Smooth muscle cell of trachea (primary cell): ENCODE measurements at places on chromosomes 5 and 9. TPM values are rescaled to one million over a fixed set of nuclear protein-coding genes. Genes with fewer than 3 reads are reported as not detected.

AFAP1L1 gene
- 5.1 TPM in 2 replicates for total RNA-seq

SLC6A3 gene
- total RNA-seq: under 0.01 TPM in 1 of 2 replicates, not detected in the other

EEIG1 gene
- 12.9 and 15.4 TPM in 2 replicates for total RNA-seq

ZFP2 gene
- 1.6 and 1.8 TPM in 2 replicates for total RNA-seq

KIAA1958 gene
- 1.3 and 1.5 TPM in 2 replicates for total RNA-seq

OSMR gene
- 73.0 and 74.9 TPM in 2 replicates for total RNA-seq

AQP3 gene
- total RNA-seq: 2.6 and 21.2 TPM in 2 replicates

DMRT2 gene
- total RNA-seq: 0.17 TPM in 1 of 2 replicates, not detected in the other

DNAI1 gene
- under 0.01 and 0.58 TPM in 2 replicates for total RNA-seq

PHAX gene
- total RNA-seq: 45.7 and 61.5 TPM in 2 replicates

AJM1 gene
- 1.6 and 2.2 TPM in 2 replicates for total RNA-seq

GRM6 gene
- not detected in 2 replicates for total RNA-seq

DTWD2 gene
- 4.1 and 5.8 TPM in 2 replicates for total RNA-seq

C5orf46 gene
- total RNA-seq: 0.58 TPM in 1 of 2 replicates, not detected in the other

GLRA1 gene
- total RNA-seq: not detected in 2 replicates

SREK1 gene
- 55.9 and 80.3 TPM in 2 replicates for total RNA-seq

INSL4 gene
- not detected in 2 replicates for total RNA-seq

CCNO gene
- 0.17 TPM in 1 of 2 replicates, not detected in the other for total RNA-seq

CSF1R gene
- under 0.01 and 0.17 TPM in 2 replicates for total RNA-seq

OR1J2 gene
- not detected in 2 replicates for total RNA-seq

FER gene
- 25.0 and 40.4 TPM in 2 replicates for total RNA-seq

MOB3B gene
- 0.15 and 0.17 TPM in 2 replicates for total RNA-seq

DAB2IP gene
- 6.7 and 22.2 TPM in 2 replicates for total RNA-seq

NSUN2 gene
- 40.9 and 49.5 TPM in 2 replicates for total RNA-seq

TRIM36 gene
- total RNA-seq: 0.29 and 0.33 TPM in 2 replicates

PTGER4 gene
- 10.3 and 23.3 TPM in 2 replicates for total RNA-seq

TAF11L5 gene
- total RNA-seq: not detected in 2 replicates

STC2 gene
- total RNA-seq: 113 and 464 TPM in 2 replicates

OBP2B gene
- not detected in 2 replicates for total RNA-seq
